ENCODE measurements at places on chromosomes 12 and 14.
A peak's percentile ranks its signal among the peaks of the same experiment; 100 is the strongest.

GRCh38 chr12:2054091-2055018 is 1.6 kb downstream of the CACNA1C start:
- no peak for DNase-seq

GRCh38 chr14:65025818-65026217 is 39.1 kb downstream of the FNTB start:
- no peak for DNase-seq

DNA sequence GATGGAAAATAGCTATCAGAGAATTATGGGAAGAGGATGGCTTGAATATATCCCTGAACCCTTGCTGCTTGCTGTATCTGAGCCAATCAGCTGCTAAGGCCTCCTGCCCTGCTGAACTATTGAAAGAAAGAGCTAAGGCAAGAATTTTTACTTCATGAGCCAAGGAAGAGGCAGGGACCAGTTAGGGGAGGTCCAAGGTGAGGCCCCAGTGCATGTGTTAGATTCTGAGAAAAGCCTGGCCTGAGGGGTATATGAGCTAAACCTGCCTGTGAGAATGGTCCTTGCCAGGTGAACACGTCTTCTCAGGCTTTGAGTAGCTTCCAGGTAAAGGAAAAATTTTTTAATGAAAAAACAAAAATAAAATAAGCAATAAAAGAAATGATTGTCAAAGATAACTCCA is 218.0 kb downstream of the SYT1 start:
- no peak for DNase-seq

DNA sequence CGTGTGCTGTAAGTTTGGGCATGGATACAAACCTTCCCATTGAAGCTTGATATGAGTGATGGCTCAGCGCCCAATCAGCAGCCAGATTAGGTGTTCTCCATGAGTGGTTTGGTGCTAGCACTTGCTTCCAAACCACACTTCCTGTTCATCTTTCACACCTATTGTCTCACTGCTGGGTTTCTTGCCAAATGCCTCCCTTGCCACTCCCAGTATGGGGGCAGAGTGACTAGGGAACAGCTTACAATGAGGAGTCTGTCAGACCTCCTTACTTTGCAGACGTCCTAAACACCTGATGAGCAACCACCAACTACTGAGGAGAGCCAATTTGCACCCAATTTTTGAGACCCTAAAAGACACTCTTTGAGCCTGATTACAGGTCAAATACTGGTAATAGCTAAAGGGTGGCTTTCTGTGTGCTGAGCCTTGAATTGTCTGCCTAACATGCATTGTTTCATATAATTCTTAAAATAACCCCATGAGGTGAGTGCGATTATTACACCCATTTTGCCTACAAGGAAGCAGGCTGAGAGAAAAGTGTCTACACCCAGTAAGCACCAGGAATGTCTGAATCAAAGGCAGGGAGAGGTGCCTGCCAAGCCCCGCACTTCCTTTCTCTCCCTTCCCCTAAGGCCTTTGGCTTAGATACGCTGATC is 48.4 kb upstream of the FOS start:
- DNase-seq: peak; percentile 36

DNA sequence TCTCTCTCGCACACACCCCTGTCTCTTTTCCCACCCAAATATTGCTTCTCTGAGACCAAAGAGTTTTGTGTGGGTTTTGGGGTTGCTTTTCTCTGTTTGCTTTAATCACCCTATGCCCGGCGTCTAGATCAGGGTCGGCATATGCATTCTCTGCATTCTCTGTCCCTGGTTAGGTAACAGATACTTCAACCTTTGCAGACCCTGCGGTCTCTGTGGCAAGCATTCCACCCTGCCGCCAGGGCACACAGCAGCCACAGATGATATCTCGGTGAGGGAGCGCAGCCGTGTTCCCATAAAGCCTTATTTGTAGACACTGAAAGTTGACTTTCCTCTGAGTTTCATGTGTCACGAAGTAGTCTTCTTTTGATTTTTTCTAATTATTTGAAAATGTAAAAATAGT is 110.4 kb upstream of the FZD10 start:
- no peak for DNase-seq

DNA sequence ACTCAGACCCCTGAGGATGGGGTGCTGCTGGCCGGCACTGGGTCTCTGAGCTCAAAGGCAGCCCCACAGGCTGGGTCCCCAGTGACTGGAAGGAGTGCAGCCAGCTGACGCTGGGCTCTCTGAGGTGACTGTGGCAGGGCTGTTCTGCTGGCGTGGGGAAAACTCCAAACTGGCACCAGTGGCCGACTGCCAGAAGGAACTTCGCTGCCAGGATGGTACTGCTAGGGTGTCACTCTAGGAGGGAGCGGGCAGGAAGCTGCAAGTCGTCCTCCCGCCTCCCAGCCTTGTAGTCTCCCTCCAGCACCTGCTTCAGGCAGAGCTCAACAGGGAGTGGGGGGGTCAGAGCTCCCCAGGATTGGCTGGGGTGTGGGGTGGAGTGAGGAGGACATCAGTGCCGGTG is 41.3 kb downstream of the CDC42BPB start:
- no peak for DNase-seq

DNA sequence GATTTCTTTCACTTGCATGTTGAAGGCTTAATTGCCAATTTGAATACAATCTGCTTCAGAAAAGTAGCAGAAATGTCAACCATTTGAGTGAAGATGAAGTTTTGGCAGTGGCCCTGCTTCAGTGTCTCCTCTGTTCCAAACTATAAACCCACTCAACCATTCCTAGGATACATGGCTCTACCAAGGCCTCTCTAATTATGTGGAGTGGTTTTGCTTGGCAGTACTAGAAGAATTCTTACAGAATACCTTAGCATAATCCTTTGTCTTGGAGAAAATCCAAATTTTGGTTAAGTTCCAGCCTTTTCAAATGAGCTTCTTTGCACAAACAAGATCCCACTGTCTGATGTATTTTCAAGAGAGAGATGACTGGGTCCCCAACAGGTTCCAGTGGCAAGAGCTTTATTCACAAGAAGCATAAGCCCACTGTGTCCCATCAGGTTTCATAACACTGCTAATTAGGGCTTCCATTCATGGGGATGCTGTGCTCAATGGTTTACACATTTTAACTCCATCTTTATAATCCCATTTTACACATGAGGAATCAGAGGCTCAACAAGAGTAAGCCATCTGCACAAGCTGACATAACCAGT is 234.5 kb downstream of the IPO8 start:
- no peak for DNase-seq

GRCh38 chr14:96559571-96559970 is 57.4 kb downstream of the PAPOLA start:
- no peak for DNase-seq

DNA sequence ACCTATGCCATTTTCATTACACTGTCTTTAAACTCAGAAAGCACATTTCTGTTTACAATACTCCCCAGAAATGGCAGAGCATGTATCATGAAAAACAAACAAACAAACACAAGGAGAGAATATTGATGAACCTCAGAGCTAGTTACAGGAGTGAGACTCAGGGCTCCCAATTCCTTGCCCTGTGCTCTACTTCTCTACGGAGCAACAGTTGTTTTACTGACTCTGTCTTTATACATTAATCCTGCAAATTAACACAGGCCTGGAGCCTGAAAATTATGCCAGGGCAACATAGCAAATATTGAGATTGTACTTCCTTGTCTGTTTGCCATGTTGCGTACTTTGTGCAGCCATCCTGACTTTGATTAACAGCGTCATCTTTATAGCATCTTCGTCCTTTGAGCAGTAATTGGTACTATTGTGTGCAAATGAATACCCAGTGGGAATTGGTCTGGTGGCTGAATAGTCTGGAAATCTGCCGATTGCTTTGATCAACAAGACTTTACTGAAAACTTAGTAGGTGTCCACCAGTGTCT is 15.2 kb upstream of the AKAP6 start:
- DNase-seq: no peak

- no peak for DNase-seq
These were observed 445.7 kb downstream of the DAD1 start for GRCh38 chr14:22143363-22143762.

- DNase-seq: no peak
These were observed 40.4 kb upstream of the GTF2A1 start for GRCh38 chr14:81261176-81261575.

GRCh38 chr12:126447346-126447745 is 1382.1 kb downstream of the AACS start:
- DNase-seq: no peak

GRCh38 chr14:52349731-52350130 is 35.6 kb downstream of the PTGER2 start:
- no peak for DNase-seq

- no peak for DNase-seq
These were observed 39.3 kb downstream of the PITPNM2 start for GRCh38 chr12:123111498-123112165.

DNA sequence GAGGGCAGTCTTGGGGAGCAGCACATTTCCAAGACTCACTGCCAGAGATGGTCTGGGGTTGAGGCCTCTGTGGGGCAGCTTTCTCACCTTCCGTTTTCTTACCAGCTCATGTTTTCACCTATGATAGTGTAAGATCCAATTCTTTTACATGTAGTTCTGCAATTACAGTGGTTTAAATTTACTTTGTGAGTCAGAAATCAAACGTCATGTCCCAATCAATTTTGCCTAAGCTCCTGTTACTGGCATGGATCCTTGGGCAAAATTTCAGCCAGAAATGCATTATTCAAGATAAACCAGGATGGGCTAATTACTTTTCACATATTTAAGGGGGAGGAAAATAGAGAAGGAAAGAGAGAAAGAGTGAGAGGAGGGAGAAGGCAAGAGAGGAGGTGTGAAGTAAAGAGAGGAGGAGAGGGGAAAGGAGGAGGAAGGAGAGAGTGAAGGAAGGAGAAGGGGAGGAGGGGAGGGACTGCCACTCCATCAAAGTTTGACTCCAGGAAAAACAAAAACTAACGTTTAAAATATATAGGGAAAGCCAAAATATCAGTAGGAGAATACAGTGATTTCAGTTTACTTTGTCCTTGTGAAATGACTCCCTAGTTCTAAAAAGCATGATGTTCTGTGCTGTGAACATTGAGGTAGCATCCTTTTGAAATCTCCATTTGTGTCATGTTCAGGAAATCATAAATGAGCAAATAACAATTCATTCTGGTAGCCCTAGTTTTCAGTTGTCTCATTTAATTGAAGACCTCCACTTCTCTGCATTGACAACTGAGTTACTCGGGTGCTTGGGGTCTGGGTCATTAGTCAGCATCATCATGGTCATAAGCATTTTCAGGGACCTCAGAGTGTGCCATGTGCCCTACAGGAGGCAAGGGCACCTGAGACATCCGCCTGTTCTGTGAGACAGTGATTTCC is 3.0 kb downstream of the BMAL2 start:
- DNase-seq: no peak

GRCh38 chr12:106049546-106049945 is 89.2 kb downstream of the NUAK1 start:
- DNase-seq: no peak

GRCh38 chr12:57085999-57086492 is 2.9 kb upstream of the NAB2 start:
- DNase-seq: no peak

DNA sequence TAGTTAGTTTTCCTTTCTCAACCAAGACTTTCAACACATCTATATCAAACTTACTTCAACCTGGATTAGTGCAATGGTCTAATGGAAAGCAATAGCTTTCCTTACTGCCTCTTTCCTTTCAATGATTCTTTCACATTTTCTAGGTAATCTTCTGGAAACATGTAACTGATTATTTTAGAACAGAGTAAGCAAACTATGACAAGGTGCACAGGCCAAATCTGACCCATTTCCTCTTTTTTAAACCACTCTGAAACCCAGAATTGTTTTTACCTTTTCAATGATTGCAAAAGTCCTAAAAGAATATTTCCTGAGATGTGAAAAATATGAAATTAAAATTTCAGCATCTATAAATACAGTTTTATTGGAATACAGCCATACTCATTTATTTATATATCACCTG is 81.6 kb upstream of the TMTC2 start:
- no peak for DNase-seq

GRCh38 chr12:83052890-83053541 is 366.3 kb downstream of the TMTC2 start:
- no peak for DNase-seq

GRCh38 chr12:43937947-43938346 is 102.1 kb downstream of the TMEM117 start:
- DNase-seq: no peak

DNA sequence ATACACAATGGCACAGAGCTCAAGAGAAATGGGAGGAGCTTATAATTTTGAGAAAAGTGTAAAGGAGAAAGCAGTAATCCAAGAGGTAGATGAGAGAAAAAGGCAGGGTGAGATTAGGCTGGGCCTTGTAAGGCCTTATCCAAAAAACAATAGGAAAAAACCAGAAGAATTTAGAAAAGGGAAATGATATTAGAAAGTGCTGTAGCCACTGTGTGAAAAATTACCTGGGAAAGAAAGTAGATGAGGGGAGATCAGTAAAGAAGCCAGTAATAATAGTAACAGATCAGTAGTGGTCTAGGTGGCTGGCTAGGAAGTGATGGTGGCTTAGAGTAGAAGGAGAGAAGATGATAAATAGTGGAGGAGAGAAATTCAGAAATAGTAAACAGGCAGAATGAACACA is 66.3 kb upstream of the CFL2 start:
- DNase-seq: no peak

All from activated effector memory CD4-positive, alpha-beta T cell treated with Interleukin-2 at 50 U/mL for 16 hours (primary cell).